ENCODE measurements at places on chromosomes 12 and 14.

- DNase-seq, result no peak
These were observed 571.4 kb upstream of the ATP2B1 start for GRCh38 chr12:90280033-90280432.

GRCh38 chr12:121162384-121162783 lies 29.7 kb downstream of the P2RX7 start:
- no peak for DNase-seq

- no peak for DNase-seq
These were observed 81.8 kb downstream of the TSPAN9 start for GRCh38 chr12:3158851-3159465.

DNA sequence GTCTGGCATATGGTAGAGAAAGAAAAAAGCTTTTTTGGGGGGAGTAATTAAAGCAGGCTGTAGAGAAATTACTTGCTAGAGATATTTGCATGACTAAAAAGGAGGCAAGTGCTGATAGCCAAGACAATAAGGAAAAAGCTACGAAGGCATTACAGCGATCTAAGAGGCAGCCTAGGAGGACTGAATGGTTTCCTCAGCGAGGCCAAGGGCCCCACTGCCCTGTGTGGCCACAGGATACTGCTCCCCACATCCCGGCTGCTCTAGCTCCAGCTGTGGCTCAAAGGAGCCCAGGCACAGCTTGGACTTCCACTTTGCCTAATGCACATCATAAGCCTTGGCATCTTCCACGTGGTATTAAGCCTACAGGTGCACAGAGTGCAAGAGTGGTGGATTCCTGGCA lies 53.6 kb downstream of the LRRIQ1 start:
- DNase-seq, result no peak

DNA sequence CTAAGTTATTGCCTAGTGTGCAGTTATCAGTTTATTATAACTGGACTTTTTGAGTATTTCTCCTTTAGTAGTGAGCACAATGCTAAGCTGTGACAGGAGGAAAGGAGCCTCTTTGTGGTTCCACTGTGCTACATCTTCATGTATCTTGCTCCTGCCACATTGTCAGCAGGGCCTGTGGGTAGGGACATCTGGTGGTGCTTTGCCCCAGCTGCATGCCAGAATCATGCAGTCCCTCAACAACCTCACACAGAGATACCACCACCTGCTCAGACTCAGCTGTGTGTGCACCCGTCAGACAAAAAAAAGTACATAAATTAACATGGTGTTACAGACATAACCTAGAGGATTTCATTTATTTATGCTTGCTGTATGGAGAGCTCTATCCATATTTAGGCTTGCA lies 51.1 kb downstream of the MIS18BP1 start:
- no peak for DNase-seq

GRCh38 chr12:122368361-122369073 lies 54.0 kb downstream of the CLIP1 start:
- DNase-seq, result no peak

- no peak for DNase-seq
These were observed 56.5 kb downstream of the DAD1 start for GRCh38 chr14:22532345-22533056.

DNA sequence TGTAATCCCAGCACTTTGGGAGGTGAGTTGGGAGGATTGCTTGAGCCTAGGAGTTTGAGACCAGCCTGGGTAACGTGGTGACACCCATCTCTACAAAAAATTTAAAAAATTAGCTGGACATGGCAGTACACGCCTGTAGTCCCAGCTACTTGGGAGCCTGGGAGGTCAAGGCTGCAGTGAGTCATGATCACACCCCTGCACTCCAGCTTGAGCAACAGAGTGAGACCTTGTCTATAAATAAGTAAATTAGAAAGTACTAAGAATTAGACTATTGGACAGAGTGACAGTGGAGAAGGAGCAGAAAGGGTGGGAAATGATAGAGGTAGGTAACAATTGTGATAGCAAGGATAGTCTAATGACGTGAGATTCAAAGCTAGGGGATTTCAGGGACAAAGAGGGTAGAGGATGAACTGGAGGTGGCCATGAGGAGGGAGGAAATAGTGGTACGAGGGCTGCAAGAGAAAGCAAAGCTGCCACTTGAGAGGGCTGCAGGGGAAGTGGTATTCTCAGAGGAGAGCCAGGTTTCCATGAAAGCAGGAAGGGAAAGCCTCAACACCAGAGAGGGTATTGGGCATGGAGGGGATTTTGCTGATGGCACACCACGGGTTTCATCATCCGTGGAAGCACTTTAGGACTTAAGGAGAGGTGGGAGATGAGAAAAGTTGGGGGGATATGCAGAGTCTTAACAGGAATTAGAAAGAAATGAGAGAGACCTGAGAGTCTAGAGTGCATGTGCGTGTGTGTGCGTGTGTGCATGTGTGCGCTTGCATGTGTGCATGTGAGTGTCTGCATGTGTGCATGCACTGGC lies 85.6 kb downstream of the SYNE2 start:
- no peak for DNase-seq

GRCh38 chr14:50763382-50764007 lies 67.5 kb downstream of the NIN start:
- DNase-seq, result no peak

DNA sequence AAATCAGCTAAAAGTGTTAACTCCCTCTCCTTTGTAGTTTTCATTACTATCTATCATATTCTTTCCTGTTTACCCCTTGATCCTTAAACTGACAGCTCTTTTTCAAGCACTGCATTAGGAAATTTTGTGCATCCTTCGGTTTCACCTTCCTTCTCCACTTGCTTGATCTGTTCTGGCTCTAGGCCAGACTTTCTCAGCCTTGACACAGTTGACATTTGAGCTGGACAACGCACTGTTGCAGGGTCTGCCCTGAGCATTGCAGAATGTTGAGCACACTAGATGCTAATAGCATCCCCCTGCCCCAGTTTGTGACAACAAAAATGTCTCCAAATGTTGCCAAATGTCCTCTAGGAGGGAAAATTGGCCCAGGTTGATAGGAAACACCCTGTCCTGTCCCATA lies 75.4 kb upstream of the KCNJ8 start:
- DNase-seq, result no peak

DNA sequence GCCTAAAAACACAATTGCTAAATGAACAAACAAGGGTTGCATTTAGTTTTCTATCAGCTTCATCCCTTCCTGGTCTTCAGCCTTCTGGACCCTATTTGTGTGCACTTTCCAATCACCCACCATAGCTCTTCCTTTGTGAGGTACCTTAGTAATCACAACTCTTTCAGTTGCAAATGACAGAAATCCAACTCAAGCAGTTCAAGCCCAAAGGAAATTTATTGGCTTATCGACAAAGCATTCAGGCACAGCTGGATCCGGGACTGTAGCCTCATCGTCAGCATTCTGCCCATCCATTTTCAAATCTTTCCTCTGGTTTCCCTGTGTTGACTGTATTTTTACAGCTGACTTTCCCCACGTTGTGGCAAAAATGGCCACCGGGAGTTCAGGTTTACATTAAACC lies 148.6 kb upstream of the VASH1 start:
- DNase-seq, result no peak

- no peak for DNase-seq
These were observed 1.5 kb downstream of the OR4E1 start for GRCh38 chr14:21672116-21672515.

GRCh38 chr14:99389174-99389826 lies 91.4 kb downstream of the SETD3 start:
- DNase-seq, result no peak

DNA sequence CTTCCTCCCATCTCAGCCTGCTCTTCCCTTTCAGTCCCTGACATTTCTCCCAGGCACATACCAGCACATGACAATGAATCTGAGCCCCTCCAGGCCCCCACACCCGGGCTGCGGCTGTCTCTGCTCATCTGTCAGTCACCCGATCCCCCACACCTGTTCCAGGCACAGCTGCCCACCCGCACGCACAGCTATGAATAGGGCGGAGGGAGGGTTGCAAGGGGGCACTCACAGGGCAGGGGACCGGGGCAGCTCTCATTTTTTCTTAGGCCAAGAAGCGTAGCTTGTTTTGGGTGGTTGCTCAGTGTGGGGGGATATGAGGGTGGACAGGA lies 43.7 kb upstream of the TSPAN9 start:
- DNase-seq, result no peak

DNA sequence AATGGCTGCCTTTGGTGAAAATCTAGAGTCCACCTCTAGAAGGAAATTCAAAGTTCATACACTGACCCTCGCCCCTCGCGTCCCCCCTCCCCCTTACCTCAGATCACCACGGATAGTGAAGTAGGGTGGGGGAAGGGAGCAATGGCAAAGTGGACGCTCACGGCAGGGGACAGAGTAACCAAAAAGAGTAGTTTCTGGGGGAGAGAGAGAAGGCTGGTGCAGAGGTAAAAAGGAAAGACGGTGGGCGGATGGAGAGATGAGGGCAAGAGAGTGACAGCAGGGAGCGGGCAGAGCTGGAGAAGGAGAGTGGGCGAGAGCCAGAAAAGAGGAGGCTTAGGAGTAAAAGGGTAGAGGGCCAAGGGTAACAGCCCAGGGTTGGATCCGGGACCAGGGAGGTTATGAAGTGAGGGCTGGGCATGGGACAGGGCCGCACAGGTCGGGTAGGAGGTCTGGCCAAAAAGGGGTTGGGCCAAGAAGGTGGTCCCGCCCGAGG lies 423 bp downstream of the ALDH6A1 start:
- DNase-seq, result no peak

DNA sequence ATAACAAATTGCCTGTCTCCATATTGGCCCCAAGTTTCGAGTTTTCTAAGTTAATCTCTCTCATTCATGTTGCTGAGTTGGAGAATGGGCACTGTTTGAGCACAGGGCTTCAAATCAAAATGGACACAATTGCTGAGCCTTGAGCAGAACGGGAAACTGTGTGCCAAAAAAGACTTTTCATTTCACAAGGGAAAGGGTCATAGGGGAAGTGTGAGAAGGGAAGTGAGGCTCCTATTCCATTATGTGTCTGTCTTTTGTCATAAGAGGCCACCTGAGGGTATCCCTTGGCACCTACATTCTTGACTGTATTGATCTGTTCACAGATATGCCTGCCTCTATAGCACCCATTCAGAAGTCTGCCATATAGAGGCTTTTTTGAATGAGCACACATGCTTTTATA lies 59.1 kb downstream of the TTLL5 start:
- DNase-seq, result no peak

GRCh38 chr12:64243809-64244208 lies 21.7 kb upstream of the KICS2 start:
- no peak for DNase-seq

GRCh38 chr12:25950329-25951115 lies 8.0 kb upstream of the RASSF8 start:
- no peak for DNase-seq

DNA sequence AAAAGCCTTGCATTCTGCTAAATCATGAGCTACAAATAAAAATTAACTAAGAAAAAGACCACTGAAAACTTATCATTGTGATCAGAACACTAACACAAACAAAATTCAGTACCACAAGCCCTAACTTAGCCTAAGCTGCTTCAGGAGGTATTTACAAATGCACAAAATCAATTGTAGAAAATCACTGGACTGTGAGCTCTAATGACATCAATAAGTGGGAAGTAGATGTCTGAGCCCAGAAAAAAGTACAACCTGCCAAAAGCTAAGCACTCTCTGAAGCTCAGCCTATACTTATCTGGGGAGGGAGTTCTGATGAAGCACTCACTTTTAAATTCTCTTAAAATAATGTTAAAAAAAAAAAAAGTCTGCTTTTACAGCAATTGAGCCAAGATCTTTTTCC lies 92.9 kb downstream of the SLCO1B1 start:
- DNase-seq, result no peak

DNA sequence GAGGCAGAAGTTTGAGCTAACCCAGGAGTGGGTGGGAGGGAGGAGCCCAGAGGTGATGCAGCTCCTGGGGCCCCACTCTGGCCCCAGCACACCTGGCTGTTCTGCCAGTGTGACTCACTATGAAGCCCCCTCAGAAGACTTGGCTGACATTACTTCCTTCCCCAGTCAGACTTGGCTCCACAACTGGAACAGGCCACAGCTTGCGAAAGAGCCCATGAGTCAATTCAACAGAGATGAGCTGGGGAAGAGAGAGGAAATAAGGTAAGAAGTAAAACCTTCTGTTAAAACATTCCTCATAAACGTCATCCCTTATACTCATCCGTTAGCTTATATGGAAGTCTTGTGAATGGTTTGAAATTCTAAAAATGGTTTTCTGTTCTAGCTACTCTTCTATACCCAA lies 245.9 kb downstream of the ADAMTS20 start:
- no peak for DNase-seq

DNA sequence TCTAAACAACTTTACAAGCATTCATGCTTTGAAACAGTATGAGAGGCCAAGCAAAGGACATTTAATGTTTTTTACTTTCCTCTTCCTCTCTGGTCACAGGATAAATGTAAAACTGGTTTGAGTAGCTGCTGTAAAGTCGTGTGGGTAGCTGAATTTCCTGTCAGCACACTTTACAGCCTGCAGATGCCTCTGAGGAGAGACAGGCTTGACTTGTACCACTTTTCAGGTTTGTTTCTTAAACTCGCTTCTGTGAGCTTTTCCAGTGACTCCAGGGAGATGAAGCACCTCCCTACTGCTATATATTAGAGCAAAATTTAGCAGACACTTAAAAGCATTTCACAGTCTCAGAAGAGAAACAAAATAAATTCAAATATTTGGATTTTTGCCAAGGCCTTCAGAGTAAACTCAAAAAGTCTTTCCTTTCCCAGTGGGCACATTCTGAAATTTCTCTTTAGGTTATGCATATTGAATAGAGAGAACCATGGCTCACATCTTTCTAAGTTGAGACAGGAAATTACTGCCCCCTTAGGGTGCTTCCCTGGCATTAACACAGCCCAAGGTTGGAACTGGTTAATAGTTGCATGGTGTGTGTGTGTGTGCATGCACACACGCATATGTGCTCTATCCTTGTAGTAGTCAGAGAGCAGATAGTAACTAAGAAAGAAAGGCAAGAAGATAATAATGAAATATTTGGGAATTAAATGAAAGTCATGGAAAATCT lies 557.3 kb upstream of the MIS18BP1 start:
- no peak for DNase-seq

- peak; percentile 68 for DNase-seq
These were observed 13.7 kb downstream of the RNF41 start for GRCh38 chr12:56208006-56208405.

DNA sequence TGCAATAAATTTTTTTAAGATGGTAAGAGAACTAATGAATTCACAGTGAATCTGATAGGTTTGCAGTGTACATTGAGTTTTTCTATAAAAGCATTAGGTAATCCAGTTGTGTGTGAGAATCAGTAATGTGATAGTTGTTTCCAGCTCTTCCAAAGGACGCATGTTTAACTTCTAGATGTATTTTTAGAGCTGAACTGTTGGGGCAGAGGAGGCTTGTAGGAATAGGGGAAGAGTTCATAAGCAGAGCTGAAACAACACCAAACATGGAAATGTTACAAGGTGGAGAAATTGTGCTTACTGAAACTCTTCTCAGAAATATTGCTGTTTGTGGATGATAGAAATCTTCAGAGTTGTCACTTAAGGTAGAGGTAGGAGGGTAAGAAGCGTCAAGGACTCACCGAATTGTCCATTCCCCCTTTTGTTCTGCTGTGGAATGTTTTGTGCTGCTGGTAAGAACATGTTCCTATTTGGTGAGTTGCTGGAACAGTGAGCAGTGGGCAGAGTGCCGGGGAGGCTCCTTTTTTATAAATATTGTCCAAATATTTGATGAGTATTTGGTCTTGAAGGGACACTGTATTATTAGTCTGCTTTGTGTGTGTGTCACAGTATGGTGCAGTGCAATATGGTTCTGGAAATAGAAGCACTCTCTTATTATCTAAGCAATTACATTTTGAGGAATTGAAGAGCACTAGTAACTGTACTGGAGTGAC lies 76.7 kb downstream of the ANO6 start:
- no peak for DNase-seq

Data from naive B cell (primary cell).